ENCODE measurements at places on chromosomes 4 and X.

DNA sequence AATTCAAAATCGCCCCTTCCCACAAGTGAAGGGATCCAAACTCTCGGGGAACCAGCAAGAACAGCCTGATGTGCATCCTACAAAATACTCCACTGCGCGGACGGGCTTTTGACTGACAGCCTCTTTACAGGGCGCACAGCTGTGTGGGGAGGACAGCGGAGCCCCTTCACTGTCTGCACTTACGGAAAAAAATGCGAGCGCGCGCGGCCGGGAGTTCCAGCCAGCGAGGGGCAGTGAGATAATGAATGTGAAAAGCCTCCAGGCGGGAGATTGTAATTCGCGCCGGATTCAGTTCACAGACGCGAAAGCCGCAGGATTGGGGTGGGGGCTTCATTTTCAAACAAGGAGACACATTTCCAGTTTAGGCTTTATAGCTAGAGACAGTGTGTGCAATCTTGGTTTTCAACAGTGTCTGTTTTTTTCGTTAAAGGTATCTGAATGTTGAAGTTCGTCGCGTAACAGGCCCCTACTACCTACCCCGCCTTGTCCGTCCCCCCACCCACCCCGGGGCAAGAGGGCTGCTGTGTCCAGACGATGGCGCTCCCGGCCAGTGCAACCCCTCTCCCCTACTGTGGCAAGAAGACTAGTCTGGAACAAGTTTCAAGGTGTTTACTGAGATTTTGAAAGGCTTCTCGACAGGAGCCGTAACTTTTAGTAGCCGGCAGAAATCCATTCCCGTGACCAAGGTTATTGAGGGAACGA, 1.7 kb upstream of the GPR50 start:
- no peak for DNase-seq

DNA sequence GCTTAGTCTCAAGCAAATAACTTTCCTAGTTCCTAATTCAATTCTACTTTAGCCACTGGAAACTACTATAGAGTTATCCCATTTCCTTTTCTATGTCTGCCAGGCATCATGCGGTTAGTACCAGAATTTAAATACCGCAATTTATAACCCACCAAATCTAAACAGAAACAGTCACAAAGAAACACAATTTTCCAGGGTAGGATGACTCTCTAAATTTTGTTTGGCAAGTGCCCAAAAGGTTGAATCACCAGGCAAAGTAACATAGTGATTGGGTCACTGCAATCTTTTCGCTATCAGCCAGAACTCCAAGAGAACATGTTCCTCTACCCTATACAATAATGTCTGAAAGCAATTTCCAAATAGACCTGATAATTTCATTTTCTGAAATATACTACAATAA, 240.2 kb upstream of the GRIA3 start:
- DNase-seq: no peak

- DNase-seq: no peak
Observed at GRCh38 chr4:25654031-25654970, 1.4 kb upstream of the SLC34A2 start.

DNA sequence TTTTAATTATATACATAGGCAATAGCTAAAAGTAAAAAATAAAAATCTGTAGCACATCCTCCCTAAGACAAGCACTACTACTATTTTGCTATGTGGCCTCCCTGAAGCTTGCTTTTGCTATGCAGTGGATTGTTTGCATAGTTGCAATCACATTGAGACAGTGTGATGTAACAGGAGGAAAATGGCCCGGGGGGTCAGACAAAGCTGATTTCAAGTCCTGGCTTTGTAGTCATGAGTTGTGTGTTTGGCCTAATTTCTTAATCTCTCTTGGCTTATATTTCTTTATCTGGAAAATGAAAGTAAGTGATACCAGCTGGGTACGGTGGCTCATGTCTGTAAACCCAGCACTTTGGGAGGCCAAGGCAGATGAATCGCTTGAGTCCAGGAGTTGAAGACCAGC, 166.6 kb downstream of the LHFPL1 start:
- DNase-seq: no peak

DNA sequence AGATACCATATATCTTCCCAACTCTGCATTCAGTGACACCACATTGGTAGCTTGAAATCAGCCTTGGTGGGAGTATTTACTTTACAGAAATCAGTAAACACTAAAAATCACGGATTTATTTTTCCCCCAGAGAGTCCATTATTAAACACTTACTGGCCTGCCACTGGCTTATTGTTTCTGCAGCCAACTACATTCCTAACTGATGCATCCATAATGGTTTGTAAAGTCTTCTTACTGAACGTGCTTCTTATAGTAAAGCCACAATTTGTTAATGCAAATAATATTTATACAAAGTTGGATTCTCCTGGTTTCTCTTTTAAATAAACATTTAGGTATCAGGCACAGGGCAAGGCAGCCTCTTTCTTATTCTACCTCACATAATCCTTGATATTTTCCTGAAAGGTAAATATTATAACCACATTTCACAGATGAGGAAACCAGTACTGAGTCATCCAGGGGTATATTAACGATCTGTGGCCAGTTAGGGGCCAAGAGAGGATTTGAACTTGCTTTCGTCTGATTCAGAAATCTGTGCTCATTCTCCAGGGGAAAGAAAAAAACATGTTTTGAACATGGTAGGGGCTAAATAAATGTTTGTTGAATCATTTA, 136.5 kb downstream of the RAB28 start:
- no peak for DNase-seq

DNA sequence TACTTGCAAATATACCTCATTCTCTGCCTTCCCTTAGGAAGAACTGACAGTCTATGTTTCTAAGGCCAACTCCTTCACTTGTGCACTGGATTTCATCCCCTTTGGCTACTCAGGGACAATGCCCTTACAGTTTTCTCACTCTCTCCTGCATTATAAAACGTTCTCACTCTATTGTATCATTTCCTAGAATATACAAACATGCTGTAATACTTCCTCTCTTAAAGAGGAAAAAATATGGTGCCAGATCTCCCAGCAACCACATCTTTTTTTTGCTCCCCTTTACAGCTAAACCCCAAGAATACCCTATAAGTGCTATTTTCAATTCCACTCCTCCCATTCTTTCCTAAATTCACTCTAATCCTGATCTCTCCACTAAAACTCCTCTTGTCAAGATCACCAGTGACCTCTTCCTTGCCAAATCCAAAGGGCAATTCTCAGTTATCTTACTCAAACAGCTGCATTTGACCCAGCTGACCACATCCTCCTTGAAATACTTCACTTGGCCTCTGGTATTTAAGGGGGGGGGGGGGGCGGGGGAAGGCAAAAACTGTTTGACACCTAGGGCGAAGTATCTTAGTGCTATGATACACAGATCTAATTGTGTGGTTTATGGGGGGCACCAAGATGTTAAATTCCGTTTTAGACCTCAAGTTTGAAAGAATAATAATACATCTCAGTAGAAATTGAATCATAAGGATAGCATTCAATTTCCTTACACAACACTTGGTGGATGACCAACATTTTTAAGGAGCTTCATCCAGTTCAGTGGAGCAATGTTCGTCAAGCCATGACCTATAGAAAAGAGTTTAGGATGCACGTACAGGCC, 1.6 kb downstream of the RCHY1 start:
- no peak for DNase-seq

DNA sequence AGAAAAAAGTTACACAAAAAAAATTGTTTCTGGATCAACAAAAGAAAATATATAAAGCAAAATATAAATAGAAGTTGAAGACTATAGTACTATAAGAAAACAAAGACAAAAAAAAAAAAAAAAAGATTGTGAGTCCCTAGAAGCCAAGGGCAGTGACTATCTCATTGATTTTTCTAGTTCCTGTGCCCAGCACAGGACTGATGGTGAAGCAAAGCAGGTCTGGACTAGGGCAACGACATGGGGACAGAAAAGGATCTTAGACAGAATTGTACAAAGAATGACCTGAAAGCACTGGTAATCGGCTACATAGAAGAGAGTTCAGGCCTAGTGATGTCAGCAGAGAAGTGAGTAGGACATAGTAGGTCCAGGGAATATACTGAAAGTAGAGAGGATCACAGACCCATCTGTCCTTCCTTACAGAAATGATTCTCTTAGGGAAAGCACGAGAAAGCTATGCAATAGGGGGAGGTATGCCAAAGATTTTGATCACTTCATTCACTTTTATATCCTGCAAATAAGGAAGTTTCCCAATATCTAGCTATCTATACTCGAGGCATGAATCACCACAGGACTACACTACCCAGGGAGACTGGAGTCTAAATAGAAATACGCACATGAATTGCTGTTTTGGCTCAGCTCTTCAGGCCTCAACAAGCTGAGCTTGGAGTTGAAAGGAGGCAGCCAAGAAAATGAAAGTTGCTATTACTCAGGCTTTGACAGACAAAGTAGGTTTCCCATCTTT, 230.9 kb upstream of the GPC4 start:
- DNase-seq: no peak

DNA sequence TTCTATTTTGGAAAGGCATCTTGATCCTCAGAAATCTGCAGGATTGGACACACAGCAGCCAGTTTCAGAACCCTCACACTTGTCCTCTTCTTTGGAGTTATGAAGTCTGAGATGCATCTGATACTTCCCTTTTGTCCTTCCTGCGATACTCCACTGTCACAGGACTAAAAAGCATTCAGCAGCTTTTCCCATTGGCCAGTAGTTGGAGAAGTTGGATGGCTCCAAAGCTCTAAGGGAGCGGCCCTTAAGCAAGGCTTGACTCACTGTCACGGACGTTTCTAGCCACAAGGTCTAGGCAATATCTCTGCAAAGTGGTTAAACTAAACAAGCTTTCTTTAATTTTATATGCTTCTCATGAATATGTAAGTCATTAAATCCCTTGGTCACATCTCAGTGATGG, 417.0 kb downstream of the AFF2 start:
- no peak for DNase-seq

- DNase-seq: no peak
Observed at GRCh38 chr4:2757426-2757825, 1.3 kb upstream of the TNIP2 start.

- DNase-seq: no peak
Observed at GRCh38 chr4:83558059-83558653, 22.2 kb downstream of the GPAT3 start.

- DNase-seq: no peak
Observed at GRCh38 chr4:138452826-138453225, 210.7 kb upstream of the SLC7A11 start.

- no peak for DNase-seq
Observed at GRCh38 chr4:168773388-168774195, 236.5 kb downstream of the CBR4 start.

Data from GM19239 (cell line).